NCI-H774 (cell line): ENCODE measurements at places on chromosomes 2 and 18.

DNA sequence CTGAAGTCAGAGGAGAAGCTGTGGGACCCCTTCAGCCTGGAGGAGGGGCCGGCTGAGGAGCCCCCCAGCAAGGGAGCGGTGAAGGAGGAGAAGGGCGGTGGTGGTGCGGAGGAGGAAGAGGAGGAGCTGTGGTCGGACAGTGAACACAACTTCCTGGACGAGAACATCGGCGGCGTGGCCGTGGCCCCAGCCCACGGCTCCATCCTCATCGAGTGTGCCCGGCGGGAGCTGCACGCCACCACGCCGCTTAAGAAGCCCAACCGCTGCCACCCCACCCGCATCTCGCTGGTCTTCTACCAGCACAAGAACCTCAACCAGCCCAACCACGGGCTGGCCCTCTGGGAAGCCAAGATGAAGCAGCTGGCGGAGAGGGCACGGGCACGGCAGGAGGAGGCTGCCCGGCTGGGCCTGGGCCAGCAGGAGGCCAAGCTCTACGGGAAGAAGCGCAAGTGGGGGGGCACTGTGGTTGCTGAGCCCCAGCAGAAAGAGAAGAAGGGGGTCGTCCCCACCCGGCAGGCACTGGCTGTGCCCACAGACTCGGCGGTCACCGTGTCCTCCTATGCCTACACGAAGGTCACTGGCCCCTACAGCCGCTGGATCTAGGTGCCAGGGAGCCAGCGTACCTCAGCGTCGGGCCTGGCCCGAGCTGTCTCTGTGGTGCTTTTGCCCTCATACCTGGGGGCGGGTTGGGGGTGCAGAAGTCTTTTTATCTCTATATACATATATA lies 46.0 kb downstream of the BOLA3 start:
- DNase-seq, result no peak

- no peak for DNase-seq
Observed at GRCh38 chr18:50632895-50633515, 73.1 kb downstream of the MAPK4 start.

DNA sequence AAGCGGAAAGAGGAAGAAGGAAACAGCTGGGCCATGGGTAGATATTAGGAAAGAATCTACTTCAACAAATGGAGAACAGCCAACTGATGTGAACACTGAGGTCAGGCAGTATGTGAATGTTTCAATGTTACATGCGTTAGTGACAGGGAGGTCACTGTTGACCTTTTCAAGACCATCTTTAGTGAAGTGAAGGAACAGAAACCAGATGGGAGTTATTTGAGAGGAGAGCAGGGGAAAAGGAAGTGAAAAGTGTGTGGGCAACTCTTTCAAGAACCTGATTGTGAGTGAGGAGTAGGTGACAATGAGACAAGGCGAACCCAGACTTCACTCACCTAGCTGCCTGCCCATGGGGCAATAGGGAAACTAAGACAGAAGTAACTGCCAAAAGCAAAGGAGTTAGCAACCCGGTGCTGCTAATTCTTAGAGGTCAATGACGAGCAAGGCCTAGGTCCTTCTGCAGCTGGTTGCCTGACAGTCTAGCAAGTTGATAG lies 67.0 kb downstream of the SP3 start:
- no peak for DNase-seq

GRCh38 chr18:49494660-49495059 lies 7.6 kb upstream of the C18orf32 start:
- DNase-seq, result no peak

- no peak for DNase-seq
Observed at GRCh38 chr2:176101216-176101830, 1.7 kb downstream of the HOXD12 start.

DNA sequence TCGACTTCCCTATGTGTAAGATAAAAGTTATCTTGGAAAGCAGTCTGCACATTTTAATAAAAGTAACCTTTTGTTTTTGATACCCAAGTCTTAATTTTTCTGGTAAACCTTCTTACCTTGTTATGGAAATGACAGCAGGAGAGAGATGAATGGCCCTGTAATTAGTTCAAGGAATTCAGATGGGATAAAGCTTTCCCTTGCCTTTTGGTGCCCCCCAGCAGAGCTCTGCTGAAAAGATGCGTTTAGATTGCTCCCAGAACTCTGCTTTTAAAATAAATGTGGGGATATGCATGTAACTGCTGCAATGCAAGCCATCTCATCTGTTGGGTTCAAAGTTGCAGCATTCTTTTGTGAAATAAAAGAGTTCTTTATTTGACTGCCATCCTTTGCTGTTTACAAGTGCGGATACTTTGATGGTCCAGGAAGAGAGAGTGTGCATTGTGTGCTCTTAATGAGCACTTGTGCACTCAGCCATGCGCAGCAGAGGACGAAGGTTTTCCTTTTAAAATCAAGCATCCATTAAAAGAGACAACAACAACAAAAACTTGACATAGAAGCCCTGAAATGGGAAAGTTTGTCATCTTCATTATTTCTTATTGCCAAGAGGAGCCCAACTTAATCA lies 176.7 kb upstream of the ST6GAL2 start:
- no peak for DNase-seq
